Activated T-cell treated with anti-CD3 and anti-CD28 coated beads for 4 hours (primary cell): ENCODE measurements at places on chromosomes 11 and 22.

DNA sequence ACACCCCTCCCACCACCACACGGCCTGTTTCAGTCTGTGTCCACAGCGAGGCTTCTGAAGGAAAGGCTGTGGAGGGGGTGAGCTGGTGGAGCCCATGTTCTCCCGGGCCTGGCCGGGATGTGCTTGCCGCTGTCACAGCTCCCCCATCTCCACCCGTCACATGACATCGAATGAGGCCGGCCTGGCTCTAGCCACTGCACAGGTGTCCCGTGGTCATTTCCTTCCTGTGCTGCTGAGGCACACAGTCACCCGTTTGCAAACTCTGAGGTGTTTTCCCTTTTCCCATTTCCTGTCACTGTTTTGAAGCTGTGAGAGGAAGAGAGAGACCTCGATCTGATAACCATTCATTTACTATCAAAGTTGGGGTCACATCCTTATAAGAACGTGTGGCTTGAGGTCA, 55.7 kb upstream of the CLDN5 start:
- no peak for DNase-seq

GRCh38 chr22:35514366-35514765, 26.3 kb upstream of the RASD2 start:
- DNase-seq, result no peak

DNA sequence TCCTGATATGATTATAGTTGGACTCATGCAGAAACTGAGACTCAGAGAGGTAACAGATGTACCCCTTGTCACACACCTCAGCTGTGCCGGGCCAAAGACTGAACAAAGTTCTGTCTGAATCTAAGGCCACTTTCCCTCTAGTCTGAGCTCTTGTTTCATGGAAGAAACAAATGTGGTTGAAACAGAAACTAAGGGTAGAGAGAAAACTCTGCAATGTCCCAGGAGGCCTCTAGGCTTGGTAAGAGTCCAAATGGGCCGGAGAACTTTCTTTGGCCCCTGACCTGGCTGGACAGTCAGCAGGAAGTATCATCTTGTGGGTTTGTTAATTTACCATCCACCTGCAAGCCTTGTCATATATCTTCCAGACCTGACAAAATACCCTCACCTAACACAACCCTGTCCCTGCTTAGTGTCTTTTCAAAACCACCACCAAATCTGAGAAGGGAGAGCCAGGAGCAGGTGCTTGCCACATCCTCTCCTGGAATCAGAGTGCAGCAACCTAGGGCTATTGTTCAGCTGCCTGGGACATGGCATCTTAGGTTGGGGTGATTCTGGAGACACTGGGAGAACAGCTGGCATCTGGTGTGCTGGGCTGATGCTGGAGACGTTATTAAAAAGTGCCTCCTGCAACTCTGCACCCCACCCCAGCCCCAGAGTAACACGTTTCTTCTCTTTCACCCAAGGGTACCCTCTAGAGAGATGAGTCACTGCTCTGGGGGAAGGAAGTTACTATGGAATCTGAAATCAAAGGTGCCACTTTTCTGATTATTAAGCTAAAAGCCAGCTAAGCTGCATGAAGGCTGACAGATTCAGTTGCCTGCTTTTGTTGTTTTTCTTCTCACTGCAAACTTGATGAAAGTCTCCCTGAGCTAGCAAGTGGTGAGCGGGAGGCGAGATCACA, 126.3 kb upstream of the TIMP3 start:
- DNase-seq, result no peak

- DNase-seq, result no peak
Observed at GRCh38 chr22:47394504-47395440, 632.3 kb downstream of the TBC1D22A start.
